Stimulated activated CD4-positive, alpha-beta T cell treated with anti-CD3 and anti-CD28 coated beads, Interleukin-1b, Interleukin-23, amount 100 ng/mL, for 24 hours (primary cell): ENCODE measurements at places on chromosomes 16 and 17.

DNA sequence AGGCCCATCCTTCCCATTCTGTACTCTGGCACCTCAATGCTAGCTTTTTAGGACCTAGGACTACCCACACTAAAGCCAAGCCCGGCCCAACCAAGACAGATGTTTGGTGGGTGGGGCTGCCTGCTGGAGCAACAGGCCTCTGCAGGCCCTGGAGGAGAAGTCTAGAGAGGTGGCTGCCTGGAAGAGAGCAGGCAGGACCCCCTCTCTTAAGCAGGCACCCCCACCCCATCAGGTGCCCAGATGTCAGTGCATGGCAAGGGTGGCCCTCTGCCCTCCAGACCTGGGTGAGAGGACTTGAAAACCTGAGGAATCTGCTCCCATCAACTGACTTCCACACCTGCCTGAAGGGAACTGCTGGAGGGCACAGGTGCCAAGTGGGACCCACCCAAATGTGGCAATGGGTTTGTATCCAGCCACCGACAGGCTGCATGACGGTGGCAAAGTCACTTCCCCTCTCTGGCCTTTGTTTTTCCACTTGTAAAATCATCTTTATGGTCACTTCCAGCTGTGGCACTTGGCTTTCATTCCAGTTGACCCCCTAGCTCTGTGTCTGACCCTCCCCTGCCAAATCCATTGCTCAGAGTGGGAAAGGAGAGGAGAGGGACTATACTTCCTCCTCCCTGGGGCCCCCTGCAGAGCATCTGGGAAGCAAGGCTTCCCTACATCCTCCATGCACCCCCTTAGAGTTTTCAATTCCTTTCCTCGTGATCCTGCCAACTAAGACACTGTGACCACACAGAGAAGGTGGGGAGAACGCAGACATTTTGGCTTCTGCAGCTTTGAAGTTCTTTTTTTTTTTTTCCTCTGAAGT, 1.7 kb upstream of the STAT5A start:
- no peak for DNase-seq

DNA sequence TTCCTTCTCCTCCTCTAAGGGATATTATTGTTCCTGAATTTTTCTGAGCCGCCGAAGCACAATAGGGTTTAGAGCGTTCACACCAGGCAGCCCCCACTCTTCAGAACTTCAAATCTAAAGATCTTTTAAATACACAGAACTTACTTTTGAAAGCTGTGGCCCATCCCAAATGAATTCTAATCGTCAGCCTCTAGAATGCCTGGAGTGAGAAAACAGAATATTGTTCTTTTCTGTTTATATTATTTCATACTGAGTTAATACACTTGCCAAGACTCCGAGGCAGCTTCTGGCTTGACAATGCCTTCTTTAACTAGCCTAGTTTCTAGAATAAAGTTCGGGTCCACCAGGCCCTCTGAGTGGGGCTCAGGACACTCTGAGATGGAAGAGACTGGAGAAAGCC, 405.6 kb downstream of the WWOX start:
- DNase-seq = no peak

- DNase-seq = no peak
Observed at GRCh38 chr16:85168732-85169256, 56.5 kb upstream of the CIBAR2 start.

DNA sequence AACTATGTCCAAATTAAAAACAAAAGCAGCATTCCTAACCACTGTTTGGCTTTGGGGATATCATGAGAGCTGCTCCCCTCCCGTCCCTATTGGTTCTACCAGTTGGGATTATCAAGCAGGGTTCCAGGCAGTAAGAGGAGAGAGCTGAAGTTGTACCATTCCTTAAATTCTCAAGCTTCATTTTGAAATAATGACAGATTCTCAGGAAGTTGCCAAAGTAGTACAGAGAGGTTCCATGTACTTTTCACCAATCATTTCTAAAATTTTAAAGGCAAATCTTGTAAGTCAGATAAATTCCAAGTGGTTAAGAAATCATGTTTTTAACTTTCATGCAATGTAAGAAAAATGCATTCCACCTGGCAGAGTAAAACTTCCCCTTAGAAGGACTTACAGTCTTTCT, 36.9 kb downstream of the TEX2 start:
- no peak for DNase-seq

GRCh38 chr17:8744086-8744785, 400 bp downstream of the CCDC42 start:
- no peak for DNase-seq

DNA sequence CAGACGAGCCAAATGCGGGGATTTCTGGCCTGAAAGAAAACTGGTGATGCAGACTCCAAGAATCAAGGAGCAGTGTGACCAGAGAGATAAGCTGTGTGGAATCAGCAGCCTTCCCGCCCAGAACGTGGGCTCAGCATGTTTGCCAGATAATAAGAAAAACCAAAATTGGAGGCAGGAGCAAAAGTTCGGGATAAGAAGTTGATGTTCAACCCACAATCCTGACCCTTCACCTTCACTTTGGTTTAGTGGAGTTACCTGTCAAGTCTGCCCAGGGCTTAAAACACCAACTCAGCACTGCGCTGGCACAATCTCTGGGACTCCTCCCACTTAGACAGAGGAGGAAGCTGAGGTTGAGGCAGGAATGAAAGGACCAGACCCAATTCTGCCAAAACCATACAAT, 3.1 kb downstream of the SLC43A2 start:
- no peak for DNase-seq

- no peak for DNase-seq
Observed at GRCh38 chr17:20114466-20114865, 105.3 kb downstream of the SPECC1 start.

- DNase-seq = no peak
Observed at GRCh38 chr17:8985054-8985701, 19.7 kb upstream of the PIK3R5 start.

DNA sequence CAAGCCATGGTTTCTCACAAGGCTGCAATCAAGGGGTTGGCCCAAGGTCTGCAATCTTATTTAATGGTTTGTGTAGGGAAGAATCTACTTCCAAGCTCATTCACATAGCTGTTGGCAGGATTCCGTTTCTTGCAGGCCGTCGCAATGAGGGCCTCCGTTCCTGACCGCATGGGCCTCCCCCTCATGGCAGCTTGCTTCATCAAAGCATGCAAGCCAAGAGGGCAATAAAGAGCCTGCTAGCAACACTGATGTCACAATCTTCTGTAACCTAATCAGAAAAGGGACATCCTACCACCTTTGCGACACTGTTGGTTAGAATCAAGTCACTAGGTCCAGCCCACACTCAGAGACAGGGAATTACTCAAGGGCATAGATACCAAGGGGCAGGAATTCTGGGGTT, 95.5 kb downstream of the CCT6B start:
- no peak for DNase-seq

- no peak for DNase-seq
Observed at GRCh38 chr16:82452004-82452756, 174.6 kb upstream of the CDH13 start.
